Caco-2 (cell line): ENCODE measurements at places on chromosomes 6 and 20.
A peak's percentile ranks its signal among the peaks of the same experiment; 100 is the strongest.

DNA sequence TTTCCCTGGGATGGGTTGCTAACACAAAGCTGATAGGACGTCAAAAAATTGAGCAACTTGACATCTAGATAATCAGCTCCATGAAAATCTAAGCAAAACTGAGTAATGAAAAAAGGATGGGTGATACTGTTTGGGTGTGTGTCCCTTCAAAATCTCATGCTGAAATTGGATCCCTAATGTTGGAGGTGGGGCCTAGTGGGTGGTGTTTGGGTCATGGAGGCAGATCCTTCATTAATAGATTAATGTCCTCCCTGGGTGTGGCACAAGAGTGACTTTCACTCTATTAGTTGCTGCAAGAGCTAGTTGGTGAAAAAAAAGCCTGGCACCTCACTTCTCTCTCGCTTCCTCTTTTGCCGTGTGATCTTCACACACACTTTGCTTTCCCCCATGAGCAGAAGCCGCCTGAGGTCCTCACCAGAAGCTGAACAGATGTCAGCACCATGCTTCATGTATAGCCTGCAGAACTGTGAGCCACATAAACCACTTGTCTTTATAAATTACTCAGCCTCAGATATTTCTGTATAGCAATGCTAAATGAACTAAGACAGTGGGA lies 160.9 kb downstream of the FRK start:
- no peak for DNase-seq

GRCh38 chr20:31710423-31711108 lies 12.1 kb downstream of the BCL2L1 start:
- no peak for DNase-seq

GRCh38 chr20:1449370-1449769 lies 17.3 kb downstream of the NSFL1C start:
- DNase-seq = no peak

DNA sequence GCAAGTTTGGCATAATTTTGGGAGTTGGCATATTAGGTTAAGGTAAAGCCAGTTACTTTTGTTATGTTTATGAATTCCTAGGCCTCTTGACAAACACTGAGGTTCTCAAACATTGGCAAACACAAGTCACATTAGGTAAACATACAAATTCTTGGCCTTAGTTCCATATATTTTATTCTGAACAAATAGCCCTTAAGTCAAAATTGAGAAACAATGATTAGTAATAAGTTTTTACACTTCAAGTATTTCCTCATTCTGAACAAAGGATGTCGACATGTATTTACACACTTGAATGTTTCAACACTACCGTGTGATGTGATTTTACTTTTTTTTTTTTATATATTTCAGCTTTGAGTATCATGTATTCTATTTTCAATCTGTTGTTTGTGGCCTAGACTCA lies 3.8 kb upstream of the ECHDC1 start:
- no peak for DNase-seq

DNA sequence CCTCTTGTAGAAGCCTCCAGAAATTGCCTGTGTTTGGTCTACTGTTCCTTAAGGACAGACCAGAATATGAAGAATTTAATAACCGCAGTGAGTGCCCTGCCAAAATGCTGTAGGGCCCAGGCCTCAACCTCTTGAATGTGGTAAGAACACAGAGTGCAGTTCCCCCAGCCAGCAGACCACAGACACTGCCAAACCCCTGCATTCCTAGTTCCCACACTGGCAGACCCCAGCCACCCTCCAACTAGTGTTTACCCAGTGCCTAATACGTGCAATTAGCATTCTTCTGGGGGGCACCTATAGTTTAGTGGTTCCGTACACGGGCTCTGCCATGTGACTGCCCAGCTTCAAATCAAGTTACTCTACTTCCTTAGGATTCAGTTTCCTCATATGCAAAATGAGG lies 51.7 kb downstream of the STK35 start:
- DNase-seq = no peak

GRCh38 chr6:35218456-35218855 lies 4.7 kb downstream of the SCUBE3 start:
- no peak for DNase-seq

DNA sequence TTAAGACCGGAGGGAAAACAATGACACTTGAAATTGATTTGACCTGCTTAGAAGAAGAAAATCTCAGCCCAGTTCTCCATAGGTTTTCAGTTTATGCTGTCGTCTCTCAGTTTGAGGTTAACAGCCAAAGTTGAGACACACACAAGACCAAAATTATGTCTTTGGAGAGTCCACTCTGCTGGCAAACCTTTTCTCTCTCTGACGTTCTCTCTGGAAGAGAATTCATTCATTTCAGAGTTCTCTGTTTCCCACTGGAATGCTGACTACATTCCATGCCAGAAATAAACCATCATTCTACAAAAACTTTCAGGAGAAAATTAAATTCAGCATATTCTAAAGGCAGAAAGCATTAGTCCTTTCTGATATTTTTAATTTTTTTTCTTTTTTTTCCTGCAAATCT lies 155.2 kb downstream of the TFAP2A start:
- no peak for DNase-seq

DNA sequence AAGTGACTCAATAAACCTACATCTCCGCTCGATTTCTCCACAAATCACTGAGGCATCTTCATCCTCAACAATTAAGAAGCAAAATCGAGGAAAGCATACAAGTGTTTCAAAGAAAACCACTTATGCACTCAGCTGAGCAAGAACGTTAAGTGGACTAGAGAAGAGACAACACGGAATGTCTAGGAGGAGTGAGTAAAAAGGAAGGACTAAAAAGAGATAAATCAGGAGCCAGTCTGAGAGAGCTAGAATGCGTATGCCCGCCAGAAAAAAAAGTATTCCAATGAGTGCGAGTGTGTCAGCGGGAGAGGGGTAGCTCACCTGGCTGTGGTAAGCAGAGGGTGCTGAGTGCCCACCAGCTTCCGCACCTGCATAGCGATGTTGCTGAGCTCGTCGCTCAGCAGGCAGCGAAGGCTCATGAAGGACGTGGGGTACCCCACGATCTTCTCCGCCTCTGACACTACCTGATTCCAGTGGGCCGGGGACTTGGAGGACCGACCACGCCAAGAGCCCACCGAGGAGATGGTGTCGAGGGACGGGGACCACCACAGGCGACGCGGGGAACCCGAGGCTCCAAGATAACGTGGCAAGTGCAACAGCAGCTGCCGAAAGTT lies 587 bp downstream of the PDSS2 start:
- DNase-seq = peak; percentile 39

DNA sequence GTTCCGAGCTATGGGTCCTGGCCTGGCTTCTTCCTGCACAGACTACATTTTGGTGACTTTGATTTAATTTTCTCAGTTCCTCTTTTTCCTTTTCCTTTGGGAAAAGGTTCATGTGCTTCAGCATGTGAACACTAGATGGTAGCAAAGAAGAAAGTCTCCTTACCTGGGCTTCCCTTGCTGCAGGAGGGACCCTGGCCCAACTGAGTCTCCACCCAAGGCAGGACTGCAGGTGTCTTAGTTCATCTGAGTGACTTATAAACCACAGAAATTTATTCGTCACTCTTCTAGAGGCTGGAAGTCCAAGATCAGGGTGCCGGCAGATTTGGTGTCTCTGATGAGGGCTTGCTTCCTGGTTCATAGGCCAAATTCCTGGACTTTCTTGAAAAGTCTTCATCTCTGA lies 163.2 kb downstream of the SYCP2 start:
- peak; percentile 48 for DNase-seq

DNA sequence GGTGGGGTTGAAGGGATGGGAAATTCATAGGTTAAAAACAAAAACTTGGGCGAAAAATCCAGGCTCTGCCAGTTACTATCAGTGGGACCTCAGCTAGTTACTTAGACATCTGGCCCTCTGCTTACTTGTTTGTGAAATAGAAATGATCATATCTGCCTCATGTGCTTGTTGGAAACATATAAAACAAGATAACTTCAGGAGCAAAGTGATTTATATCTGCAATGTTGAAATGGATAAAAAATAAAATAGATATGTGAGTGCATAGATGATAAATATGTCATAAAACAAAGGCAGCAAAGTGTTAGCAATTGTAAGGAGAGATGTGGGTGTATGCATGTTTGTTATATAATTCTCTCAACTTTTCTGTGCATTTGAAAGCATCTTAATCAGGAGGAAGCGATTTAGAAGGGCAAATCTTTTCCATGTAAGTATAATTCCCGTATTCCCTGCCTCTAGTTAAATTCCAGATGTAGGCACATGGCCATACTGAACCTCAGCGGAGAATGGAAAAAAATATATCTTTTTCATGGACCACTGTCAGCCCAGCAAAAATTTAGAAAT lies 579.0 kb upstream of the FLRT3 start:
- DNase-seq = no peak

DNA sequence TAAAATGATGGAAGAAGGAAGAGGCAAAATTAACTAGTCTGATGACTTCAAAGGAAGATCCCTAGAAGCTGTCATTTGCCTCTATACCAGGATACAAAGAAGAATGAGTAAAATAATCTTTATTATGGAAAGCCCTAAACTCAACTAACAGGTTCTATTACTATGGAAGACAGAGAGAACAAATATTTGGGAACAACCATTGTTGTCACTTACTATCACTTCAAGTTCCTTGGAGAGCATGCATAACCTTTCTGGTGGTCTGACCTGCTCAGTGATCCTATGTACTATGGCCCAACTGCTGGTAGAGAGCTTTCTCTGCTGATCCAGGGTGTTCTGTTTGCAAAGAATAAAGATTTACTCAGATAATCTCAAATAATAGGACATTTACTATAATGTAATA lies 62.8 kb upstream of the TASP1 start:
- DNase-seq = no peak

GRCh38 chr6:170229851-170230519 lies 60.9 kb downstream of the DLL1 start:
- no peak for DNase-seq

DNA sequence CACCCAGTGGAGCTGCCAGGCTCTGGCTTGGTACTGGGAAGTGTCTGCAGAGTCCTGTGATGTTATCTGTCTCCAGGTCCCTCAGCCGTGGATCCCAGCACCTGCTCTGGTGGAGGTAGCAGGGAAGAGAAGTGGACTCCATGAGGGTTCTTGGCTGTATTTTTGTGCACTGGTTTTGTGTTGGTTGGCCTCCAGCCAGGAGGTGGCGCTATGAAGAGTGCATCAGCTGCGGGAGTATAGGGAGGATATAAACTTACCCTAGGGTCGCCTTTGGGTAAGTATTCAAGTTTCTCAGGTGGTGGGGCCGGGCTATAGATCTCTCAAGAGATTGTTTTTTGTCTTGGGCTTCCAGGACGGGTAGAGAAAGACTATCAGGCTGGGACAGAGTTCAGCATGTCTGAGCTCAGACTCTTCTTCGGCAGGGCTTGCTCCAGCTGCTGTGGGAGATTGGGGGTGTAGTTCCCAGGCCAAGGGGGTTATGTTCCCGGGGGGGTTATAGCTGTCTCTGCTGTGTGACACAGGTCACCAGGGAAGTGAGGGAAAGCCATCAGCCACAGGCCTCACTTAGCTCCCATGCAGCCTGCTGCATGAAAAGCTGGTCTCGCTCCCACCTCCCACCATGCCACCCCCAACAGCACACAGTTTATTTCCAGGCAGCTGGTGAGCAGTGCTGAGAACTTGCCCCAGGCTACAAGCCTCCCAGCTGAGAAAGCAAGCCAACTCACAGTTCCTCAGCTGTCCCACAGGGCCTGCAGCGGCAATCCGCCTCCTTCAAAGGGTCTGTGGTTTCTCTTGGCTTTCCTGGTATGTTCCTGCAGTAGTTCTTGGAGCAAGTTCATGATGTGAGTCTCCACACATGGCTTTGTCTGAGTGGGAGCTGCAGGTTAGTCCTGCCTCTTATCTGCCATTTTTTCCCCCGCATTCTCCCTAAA lies 115.7 kb downstream of the AIG1 start:
- DNase-seq = no peak

GRCh38 chr20:48447456-48447855 lies 380.3 kb downstream of the PREX1 start:
- DNase-seq = no peak

DNA sequence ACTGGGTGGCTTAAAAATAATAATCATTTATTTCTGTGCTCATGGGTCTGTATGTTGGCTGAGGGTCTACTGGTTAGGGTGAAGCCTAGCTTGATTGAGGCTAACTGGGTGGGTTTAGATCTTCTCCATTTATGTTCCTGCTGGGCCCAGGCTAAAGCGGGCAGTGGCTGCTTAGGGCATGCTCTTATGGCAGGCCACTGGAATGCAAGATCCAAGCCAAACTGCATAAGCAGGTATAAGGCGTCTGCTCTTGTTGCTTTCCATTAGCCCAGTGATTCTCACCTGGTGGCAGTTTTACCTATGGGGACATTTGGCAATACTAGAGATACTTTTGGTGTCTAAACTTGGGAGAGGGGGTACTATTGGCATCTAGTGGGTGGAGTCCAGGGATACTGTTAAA lies 44.5 kb downstream of the QKI start:
- no peak for DNase-seq

- DNase-seq = no peak
These were observed 494.1 kb upstream of the CITED2 start for GRCh38 chr6:139868576-139868975.

DNA sequence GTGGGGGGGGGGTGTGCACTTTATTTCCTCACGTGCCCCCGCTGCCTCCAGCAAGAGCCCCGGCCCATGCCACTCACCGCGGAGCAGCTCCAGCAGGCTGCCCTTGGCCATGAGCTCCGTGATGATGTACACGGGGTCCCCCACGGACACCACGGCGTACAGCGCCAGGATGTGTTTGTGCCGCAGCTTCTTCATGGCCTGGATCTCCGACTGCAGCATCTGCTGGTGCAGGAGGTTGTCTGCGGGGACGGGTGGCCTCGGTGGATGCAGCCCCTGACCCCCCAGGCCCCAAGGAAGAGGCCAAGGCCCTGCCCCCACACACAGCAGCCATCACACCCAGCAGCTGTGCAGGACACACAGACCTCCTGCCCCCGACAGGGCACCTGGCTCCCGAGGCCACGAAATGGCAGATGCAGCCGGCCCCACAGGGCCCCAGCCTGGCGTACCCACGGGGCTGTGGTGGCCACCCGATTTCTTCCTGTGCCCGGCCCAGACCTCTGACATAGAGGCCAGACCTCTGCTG lies 4.7 kb downstream of the PTK6 start:
- DNase-seq = no peak

DNA sequence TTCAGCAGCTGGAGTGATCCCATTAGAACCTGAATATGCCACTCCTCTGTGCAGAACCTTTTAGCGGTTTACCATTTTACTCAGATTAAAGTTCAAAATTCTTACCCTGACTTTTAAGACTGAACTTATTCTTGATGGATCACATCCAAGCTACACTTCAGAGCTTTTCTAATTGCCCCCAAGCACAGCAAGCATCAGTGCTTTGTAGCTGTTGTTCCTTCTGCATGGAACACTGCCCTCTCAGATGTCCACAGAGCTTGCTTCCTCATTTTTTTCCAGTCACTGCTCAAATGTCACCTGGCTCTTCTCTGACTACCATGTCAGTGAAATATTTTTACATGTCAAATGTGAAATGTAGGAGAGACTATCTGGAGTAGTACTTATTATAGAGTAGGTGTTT lies 1.6 kb upstream of the SLC35B3 start:
- no peak for DNase-seq

DNA sequence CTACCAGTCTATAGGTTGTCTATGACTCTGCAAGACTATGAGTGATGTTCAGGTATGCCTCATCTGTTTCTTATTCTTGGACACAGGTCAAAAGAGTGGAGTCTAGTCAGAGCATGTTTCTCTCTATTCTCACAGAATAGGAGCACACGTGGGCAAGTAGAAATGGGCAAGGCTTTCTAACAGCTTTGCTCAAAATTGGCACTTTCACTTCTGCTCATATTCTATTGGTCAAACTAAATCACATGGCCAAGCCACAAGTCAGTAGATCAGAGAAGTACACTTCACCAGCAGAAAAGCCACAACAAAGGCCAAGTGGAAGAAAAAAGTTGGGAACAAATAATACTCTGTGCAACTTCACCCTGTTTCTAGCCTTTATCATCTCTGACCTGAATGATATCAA lies 354.5 kb upstream of the SYNCRIP start:
- DNase-seq = no peak

GRCh38 chr6:14626556-14626955 lies 509.0 kb downstream of the CD83 start:
- no peak for DNase-seq
